ENCODE measurements at places on chromosomes 3 and 15.

GRCh38 chr3:168295027-168295426 lies 199.3 kb upstream of the GOLIM4 start:
- no peak for DNase-seq

- DNase-seq = no peak
These were observed 75.1 kb downstream of the VGLL4 start for GRCh38 chr3:11568503-11569155.

DNA sequence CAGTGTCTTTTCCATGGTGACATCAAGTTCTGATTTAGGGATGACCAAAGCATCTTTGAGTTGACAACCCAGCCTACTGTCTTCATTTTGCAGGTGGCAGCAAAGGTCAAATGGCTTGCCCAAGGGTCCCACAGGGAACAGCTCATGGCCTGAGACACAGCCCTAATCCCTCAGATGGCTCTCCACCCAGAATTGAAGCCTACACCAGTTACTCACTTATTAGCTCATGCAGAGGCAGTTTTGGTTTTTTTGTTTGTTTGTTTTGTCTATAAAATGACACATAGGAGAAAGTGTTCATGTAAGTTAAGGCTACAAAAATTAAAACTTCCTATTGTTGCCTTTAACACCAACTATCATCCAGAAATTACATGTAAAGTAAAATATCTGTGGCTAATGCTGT lies 167.9 kb downstream of the OSBPL10 start:
- no peak for DNase-seq

- DNase-seq = peak; percentile 34
These were observed 866 bp downstream of the TNIK start for GRCh38 chr3:171459137-171459941.

- no peak for DNase-seq
These were observed 25.9 kb upstream of the RNU6-1 start for GRCh38 chr15:67865766-67866165.

DNA sequence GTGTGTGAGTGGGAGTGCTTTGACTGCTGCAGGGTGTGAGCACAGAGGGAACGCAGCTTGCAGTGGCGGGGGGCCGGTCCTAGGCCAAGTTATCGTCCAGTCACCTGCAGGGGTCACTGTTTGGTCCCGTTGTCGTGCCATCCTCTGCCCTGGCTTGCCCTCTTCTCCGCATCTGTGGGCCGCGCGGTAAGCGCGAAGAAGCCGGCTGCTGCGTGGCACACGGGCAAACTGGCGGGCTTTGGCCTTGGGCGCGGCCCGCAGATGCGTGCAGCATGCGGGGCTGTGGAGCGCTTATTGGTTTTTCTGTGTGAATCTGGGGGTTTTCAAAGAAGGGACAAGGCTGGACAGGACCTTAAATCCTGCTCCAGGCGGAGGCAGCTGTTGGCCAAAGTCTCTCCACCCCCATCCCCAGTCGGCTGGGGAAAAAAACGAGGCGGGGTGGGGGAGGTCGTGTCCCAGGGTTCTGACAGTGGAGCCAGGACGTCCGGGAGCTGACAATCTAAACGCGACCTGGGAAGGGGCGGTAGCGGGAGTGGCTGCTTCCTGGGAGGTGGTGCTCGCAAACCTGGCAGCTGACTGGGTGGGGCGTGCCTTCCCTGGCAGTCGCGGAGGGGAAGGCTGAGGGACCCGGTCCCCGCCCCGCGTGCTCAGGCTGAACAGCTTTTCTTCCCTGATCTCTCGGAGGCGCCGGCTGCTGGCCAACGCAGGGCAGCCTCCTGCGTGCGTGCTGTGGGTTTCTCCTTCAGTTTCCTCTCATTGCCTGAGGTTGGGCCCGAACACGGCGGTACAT lies 39.7 kb upstream of the VEPH1 start:
- DNase-seq = peak; percentile 84

- no peak for DNase-seq
These were observed 552.8 kb downstream of the MAGI1 start for GRCh38 chr3:65485826-65486469.

DNA sequence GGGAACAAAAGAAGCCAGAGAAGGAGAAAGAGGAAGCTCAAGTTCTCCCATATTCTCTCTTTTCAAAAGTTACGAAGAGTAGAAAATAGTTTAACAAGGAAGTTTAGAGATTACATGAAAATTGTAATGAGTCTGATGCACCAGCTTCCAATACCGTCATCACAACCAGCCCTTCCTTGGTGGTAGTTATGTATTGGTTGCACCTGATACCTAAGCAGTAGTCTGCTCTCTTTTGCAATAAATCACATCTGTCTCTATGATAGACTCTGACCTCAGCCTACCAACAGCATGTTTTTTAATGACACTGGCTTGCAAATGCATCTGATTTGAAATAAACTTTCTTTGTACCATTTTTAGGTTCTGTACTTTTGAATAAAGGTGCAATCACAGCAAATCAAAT lies 575.8 kb downstream of the FHIT start:
- DNase-seq = no peak

DNA sequence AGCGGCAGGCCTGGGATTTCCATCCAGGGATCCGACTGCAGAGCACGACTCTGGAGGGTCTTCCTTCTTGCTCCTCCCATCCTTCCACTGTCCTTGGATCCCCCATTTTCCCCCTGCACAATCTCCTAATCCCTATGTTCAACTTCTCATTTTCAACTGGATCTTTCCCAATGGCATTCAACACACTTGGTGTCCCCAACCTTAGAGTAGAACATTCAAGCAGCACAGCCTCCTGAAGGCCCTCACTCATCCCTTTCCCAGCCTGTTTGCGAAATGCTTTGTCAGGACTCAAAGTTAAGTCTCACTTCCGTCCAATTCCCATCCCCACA lies 32.3 kb downstream of the RPN1 start:
- no peak for DNase-seq

GRCh38 chr3:30471066-30471465 lies 135.3 kb upstream of the TGFBR2 start:
- peak; percentile 44 for DNase-seq

GRCh38 chr3:14803101-14803980 lies 15.4 kb upstream of the FGD5 start:
- DNase-seq = no peak

- peak; percentile 24 for DNase-seq
These were observed 6.9 kb upstream of the SPG11 start for GRCh38 chr15:44670087-44670950.

DNA sequence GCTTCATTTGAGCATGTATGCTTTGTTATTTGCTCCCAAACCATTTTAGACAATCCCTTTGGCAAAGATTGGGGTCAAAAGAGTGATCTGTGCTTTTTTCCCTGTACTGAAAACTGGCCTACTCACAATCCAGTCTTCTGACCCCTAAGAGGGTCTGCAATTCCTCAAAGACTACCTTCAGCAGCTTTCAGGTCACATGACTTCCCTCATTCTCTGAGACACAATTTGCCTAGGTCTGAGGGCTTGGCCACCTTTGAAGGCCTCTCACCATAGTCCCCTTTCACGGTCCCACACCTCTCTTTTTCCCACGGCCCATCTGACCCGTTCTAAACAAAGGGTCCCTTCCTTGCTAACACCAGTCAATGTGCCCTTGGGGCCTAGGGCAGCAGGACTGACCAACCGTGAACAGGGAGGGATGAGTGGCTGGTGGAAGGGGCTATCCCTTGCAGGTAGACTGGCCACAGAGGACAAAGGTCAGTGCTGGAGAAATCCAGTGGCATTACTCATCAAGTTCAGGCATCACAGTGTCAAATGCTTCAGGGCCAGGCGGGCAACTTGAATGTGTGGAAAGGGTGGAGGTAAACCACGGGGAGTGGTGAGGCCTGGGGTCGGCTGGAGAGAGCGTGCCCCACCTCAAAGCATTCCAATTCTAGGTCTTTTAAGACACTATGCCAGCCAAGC lies 10.8 kb downstream of the RASL12 start:
- no peak for DNase-seq

GRCh38 chr3:174444391-174444790 lies 414.7 kb upstream of the NAALADL2 start:
- no peak for DNase-seq

DNA sequence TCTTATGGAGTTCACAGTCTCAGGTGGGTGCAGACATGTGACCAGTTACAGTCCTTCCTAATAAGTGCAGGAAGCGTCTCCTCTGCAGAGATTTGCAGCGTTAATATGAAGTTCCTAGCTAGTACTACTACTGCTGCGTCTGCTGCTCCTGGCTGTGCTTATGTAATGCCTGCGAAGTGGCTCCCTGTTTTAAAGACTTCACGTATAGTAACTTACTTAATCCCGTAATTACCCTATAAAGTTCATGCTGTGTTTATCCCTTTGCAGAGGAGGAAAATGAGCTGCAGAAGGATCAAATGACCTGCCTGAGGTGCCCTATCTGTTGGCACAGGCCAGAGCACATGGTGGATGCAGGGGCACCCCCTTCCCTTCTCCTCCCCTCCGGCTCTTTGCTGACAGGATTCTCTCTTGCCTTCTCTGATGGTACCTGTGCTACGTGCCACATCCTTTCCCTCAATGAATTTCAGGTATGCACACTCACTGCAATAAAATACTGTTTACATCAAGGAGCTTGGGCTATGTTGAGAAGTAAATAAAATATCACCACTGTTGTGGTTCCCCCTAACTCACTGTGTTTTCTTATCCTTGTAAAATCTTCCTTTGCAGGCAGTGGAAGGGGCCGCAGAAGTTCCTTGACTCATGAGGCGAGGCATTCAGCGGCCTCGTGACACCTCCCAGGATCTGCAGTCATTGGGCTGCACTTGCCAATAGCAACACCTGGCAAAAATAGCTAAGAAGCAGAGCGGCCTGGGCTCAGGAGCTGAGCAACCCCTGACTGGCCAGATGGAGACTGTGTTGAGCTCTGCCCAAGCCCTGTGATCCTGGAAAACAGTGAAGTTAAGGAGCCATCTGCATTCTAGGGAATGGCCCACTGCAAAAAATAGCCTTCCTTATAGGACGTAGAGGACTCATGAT lies 188.9 kb upstream of the ATP10A start:
- no peak for DNase-seq

DNA sequence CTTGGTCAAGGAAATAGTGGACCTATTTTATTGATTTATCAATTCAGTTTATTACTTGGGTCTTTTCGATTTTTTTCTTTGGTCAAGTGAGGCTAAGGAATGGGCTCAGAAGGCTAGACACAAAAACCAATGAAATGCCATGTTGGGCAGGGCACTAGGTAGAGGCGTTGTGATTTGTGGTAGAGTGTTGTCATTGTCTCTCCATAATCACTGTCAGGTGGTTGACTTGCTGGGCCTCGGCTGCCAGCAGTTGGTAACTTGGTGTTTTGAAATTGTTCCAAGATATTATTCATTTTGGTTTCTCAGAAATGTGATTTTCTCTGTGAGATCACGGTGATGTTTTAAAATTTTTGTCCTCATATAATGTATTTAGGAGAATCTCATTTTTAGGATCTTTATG lies 173.6 kb downstream of the KLHL25 start:
- no peak for DNase-seq

- no peak for DNase-seq
These were observed 122.9 kb downstream of the ARRDC4 start for GRCh38 chr15:98083203-98083910.

Data from lung (tissue), 17 donors.